ENCODE measurements at places on chromosomes 6 and 20.

DNA sequence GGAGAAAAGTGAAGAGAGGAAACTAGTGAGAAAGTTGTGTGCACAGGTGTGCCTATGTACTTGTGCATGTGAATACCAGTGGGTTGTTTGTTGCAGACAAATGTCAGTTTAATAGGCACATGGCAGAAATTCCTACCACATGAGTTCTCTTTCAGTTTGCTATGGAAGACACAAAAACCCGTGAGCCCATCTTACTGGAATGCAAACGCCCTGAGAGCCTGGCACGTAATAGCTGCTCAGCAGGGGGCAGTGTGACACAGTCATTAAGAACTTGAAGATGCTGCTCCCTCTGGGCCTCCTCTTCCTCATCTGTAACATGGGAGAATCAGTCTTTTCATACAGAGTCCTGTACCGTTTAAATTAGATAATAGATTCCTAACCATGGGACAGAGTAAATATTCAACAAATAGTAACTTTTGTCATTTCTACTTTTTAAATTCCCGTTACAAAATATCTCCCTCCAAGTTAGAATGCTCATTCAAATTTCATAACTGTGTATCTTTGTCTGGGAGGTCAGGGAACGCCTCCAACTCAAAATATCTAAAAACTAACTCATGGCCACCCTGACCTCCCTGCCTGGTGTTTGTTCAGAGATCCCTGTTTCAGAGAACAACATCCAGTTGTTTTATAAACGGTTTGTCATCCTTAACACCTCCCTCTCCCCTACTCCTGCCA lies 802.9 kb downstream of the MAFB start:
- DNase-seq, result peak; percentile 15

GRCh38 chr6:37906121-37906520 lies 86.6 kb downstream of the ZFAND3 start:
- no peak for DNase-seq

DNA sequence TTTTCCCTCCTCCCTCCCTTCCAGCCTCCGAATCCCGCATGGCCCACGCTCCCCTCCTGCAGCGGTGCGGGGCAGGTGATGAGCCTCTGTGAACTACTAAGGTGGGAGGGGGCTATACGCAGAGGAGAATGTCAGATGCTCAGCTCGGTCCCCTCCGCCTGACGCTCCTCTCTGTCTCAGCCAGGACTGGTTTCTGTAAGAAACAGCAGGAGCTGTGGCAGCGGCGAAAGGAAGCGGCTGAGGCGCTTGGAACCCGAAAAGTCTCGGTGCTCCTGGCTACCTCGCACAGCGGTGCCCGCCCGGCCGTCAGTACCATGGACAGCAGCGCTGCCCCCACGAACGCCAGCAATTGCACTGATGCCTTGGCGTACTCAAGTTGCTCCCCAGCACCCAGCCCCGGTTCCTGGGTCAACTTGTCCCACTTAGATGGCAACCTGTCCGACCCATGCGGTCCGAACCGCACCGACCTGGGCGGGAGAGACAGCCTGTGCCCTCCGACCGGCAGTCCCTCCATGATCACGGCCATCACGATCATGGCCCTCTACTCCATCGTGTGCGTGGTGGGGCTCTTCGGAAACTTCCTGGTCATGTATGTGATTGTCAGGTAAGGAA lies at the start of gene OPRM1:
TSS of gene OPRM1 (plus strand) at position 10 of the 612 bp plus-strand sequence. CDS start at position 315, 305 bp downstream.
- DNase-seq, result peak; percentile 42

GRCh38 chr6:79232696-79233462 lies 1.6 kb downstream of the HMGN3 start:
- DNase-seq, result no peak

GRCh38 chr20:25033924-25034300 lies 24.0 kb downstream of the ACSS1 start:
- no peak for DNase-seq

- no peak for DNase-seq
Measured at GRCh38 chr6:107999341-107999740, 41.3 kb upstream of the SEC63 start.

- DNase-seq, result peak; percentile 20
Measured at GRCh38 chr6:168039849-168040248, 39.2 kb downstream of the FRMD1 start.

DNA sequence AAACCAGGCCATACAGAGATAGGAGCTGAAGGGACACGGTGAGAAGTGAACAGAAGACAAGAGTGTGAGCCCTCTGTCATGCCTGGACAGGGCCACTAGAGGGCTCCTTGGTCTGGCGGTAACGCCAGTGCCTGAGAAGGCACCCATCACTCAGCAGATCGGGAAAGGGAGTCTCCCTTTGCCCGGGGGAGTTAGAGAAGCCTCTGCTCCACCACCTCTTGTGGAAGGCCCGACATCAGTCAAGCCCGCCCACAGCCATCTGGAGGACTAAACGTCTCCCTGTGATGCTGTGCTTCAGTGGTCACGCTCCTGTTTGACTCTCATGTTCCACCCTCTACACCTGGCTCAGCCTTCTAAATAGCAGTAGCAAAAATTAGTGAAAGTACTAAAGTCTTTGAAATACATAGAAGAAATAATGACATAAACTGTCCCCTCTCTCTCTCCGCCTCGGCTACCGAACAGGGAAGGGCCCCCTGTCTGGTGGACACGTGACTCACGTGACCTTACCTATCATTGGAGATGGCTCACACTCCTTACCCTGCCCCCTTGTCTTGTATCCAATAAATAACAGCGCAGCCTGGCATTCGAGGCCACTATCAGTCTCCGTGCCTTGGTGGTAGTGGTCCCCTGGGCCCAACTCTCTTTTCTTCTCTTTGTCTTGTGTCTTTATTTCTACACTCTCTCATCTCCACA lies 66.7 kb downstream of the RPP21 start:
- DNase-seq, result no peak

GRCh38 chr6:15907914-15908518 lies 220.9 kb upstream of the MYLIP start:
- DNase-seq, result no peak

- DNase-seq, result no peak
Measured at GRCh38 chr20:50627747-50628146, 63.6 kb downstream of the RIPOR3 start.

GRCh38 chr6:137677709-137678108 lies 183.5 kb upstream of the OLIG3 start:
- no peak for DNase-seq

- DNase-seq, result no peak
Measured at GRCh38 chr6:115948751-115949150, 111.9 kb downstream of the FRK start.

GRCh38 chr20:23595941-23596340 lies 9.8 kb downstream of the CST9 start:
- no peak for DNase-seq

GRCh38 chr20:53162251-53162835 lies 190.2 kb downstream of the TSHZ2 start:
- no peak for DNase-seq

- DNase-seq, result no peak
Measured at GRCh38 chr6:31575952-31576685, 754 bp downstream of the TNF start.

DNA sequence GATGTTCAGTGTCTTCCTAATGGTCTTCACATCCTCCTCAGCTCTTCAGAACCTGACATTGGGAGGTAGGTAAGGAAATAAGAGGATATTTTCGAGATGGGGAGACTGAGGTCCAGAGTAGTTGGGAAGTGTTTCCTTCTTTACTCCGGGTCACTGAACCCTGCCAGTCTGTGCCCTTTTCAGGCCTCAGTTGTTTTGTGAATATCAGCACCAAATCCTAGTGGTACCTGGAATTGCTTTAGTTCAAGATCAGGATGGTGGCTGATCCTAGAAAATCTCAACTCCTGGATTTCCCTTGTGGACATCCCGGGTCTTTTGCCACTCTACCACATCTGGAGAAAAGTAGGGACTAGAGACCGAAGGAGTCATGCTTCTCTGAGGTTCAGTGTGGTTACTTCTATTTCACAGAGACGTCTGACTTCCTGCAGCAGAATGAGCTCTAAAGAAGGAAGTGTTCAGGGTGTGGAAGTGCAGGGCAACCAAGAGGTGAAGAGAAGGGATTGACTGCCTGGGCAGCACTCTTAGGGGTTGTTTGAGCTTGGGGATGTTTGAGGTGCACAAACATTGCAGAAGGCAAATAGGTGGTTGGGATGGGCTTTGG lies 995 bp downstream of the STK4 start:
- no peak for DNase-seq

DNA sequence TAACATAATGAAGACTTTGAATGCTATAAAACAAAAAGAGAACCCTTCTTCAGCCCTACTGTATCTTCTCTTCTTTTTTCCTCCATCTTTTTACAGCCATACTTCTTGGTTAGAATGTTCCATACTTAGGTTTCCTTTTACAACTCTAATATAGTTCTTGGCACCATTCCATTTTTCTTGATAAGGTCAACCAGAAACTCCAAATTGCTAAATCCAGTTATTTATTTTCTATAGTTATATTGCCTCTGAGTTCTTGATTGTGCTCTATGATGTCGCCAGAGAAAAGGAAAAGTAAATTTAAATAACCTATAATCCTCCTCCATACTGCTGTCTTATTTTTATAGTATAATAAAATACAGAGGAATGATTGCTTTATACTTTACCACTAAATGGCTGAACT lies 26.7 kb upstream of the COL10A1 start:
- no peak for DNase-seq

DNA sequence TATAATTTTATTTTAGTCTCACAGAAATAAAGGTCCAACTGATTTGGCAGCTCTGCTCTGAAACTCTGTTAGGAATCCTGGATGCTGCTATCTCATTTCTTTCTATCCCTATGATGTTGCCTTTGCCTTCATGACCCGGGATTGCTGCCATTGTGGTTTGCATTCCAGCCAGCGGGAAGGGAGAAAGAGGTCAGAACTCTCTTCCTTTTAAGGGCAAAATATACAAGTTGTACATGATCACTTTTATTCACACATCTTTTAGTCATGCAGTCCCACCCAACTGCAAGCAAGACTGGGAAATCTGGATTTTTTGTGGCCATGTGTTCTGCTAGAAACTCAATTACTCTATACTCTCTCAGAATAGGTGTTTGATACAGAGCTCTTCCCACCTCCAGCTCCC lies 263.1 kb upstream of the ZFP64 start:
- DNase-seq, result no peak

GRCh38 chr20:43548273-43548880 lies 10.4 kb upstream of the SGK2 start:
- DNase-seq, result no peak

DNA sequence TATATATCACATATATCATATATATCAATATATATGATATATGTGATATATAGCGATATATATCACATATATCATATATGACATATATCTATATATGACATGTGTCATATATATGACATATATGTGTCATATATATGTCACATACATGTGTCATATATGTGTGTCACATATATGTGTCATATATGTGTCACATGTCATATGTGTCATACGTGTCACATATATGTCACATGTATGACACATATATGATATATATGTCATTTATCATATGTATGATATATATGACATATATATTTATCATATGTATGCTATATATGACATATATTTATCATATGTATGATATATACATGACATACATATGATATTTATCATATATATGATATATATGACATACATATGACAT lies 27.6 kb upstream of the ZNF292 start:
- no peak for DNase-seq

DNA sequence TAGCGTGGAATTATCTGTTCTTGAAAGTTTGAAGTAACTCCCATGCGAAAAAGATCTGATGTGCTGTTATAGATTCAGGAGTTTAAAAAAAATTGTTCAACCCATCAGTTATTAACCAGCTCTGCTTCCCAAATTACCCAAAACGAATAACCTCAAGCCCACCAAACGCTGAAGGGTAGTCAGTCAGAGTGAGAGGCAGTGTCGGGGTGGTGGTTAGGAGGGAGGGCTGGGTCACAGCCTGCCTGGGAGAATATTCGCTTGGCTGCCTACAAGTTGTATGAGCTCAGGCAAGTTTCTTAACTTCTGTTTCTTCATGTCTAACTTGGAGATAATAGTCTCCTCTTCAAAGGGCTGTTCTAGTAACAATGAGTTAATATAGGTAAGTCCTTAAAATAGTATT lies 114.6 kb downstream of the JPH2 start:
- no peak for DNase-seq

- no peak for DNase-seq
Measured at GRCh38 chr20:63843222-63843621, 12.2 kb upstream of the ZBTB46 start.

DNA sequence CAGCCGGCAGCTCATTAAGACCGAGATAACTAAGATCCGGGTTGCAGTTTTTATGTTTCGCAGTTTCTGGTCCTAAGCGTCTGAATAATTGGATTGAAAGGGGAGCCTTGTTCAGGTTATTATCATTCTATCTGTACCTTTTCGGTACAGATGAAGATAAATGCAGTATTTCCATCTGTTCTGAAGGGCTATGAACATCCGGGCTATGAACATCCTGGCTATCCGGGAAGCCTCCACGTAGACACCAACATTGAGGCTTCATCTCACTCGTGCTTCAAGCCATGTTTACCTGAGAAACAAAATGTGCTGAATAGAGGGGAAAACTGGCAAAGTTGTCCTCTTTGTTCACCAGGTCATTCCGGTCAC lies 399 bp upstream of the REPS1 start:
- DNase-seq, result no peak

DNA sequence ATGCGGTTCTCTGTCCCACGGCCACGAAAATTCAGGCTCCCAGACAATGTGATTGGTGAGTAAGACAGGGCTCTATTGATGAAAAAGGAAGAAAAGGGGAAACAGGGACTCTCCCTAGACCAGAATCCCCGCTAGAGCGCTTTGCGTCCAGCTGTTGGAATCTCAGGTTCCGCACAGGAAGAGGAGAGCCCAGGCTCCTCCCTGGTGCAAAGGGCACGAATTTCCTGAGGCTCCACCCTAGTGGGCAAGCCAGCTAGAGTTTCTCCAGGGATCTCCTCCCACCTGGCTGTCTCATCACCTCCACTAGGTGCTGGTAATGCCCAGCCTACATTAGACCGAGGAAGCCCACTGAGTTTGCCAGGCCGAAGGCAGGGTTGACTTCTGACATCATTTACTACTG lies 135.9 kb upstream of the SOX4 start:
- DNase-seq, result no peak

DNA sequence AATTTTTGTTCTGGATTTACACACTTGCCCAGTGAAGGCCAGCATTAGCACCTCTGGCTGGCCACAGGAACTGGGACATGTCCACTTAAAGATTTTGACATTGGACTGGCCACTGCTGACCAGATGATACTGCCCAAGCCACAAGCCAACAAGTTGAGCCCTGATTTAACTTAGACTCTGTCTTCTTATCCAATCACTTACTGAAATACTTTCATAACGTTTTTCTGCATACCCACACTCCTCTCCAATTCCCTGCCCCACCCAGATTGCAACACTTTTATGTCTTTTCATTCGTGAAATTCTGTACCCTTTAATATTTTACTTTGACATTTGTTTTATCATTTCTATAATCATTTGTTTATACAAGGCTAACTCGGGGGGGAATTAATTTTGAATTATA lies 170.3 kb upstream of the TAB2 start:
- DNase-seq, result no peak

- no peak for DNase-seq
Measured at GRCh38 chr20:15674253-15675060, 898.8 kb downstream of the KIF16B start.

Measured in GM13976 (cell line).